Esophagus (tissue), 2 donors: ENCODE measurements at places on chromosomes 13 and 19. TPM values are rescaled to one million over a fixed set of nuclear protein-coding genes. Genes with fewer than 3 reads are reported as not detected.

The SPTBN4 gene
- 0.68 TPM for polyA plus RNA-seq

The INSL3 gene
- 0.06 TPM for polyA plus RNA-seq

The TTC9B gene
- polyA plus RNA-seq, result not detected

The RASGRP4 gene
- polyA plus RNA-seq, result 0.24 TPM

The CEACAM1 gene
- 38.8 TPM for polyA plus RNA-seq

The WDR62 gene
- polyA plus RNA-seq, result 2.7 TPM

The CGB3 gene
- polyA plus RNA-seq, result not detected

The MTMR6 gene
- polyA plus RNA-seq, result 2.4 TPM

The ZNF90 gene
- 1.0 TPM for polyA plus RNA-seq

The PLEKHA4 gene
- polyA plus RNA-seq, result 8.6 TPM

The PLPPR3 gene
- polyA plus RNA-seq, result not detected

The SLAIN1 gene
- polyA plus RNA-seq, result 2.3 TPM
